ENCODE measurements at places on chromosomes 3 and 15. TPM values are rescaled to one million over a fixed set of nuclear protein-coding genes. Genes with fewer than 3 reads are reported as not detected.

SEMA4B gene
- 63.2 TPM for total RNA-seq

CLDN16 gene
- total RNA-seq: not detected

- no peak for DNase-seq
These were observed 573 bp downstream of the MME start for GRCh38 chr3:155080692-155081091.

DNA sequence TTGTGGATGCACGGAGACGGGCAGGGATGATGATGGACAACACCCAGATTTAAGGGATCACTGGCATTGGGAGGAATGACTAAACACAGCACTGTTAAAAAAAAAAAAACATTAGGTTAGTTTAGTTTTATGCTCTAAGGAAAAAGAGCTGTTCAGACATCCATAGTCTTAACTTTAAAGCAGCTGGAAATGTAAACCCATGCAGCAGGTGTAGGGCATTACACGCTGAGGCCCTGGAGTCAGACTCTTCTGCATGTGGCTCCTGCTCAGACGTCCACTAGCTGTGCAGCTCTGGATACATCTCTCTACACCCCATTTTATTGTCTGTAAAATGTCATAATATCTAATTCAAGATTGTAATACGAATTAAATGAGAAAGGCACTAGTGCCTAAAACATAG, 191.8 kb upstream of the RASGRP1 start:
- DNase-seq: no peak

GRCh38 chr3:62151591-62151990, 221.8 kb downstream of the FEZF2 start:
- no peak for DNase-seq

GRCh38 chr15:50940506-50940905, 32.0 kb downstream of the AP4E1 start:
- no peak for DNase-seq
